Activated CD4-positive, alpha-beta T cell treated with anti-CD3 and anti-CD28 coated beads, Interleukin-2, Interleukin-6, amounts not matched to agents 100 ng/mL and 50 ng/mL, durations not matched to agents 16 hours and 8 hours (primary cell): ENCODE measurements at places on chromosomes 4 and X.

DNA sequence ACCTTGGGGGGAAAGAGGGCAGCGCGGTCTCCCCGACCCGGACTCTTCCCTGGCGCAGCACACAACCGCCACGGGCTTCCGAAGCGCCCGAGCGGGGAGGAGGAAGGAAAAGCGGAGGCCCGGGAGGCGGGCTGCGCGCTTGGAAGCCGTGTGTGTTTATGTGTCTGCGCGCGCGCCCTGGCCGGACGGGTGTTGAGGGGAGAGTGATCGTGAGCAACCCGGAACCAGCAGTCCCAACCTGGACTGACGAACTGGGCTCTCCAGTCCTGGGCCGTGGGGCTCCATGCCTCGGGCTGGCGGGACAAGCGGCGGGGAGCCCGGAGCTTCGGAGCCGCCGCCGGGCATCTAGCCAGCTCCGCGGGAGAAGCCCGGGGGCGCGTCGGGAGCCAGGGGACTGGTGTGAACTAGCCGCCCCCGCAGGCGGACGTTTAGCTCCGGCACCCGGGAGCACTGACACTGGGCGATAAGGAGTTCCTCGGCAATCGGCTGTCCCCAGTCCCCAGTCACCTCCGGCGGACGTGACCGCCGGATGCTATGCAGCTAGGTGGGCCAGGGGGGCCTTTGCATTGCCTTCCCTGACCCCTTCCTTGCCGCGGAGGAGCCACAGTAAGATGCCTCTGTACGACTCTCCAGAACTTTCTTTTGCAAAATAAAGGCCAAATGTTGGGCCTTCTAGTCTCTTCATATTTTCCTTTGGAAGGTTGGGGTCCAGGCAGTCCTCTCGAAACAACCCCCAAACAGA, 74.8 kb upstream of the BCOR start:
- peak; percentile 55 for DNase-seq

DNA sequence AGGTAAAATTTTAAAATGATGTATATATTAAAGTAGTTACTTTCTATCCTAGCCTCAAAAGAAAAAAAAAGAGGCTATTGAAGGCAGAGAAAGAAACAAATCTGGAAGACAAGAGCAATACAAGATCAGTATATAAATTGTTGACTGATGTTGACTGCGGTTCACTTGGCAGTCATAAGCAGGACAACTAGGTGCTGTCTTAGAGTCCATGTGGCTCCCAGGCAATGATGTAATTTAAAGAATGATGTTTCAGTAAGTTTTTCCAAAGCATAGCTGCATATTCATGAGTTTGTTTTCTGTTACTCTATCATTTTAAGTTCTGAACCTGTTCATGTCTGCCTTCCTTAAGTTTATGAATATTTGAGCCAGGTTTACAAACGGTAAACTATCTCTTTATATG, 630.2 kb downstream of the FAT4 start:
- DNase-seq, result no peak

- no peak for DNase-seq
These were observed 171.9 kb downstream of the TRAM1L1 start for GRCh38 chr4:116913451-116913850.

- DNase-seq, result no peak
These were observed 194.2 kb downstream of the RAPGEF2 start for GRCh38 chr4:159297091-159297490.

- DNase-seq, result no peak
These were observed 36.3 kb downstream of the ATRX start for GRCh38 chrX:77749695-77750094.

DNA sequence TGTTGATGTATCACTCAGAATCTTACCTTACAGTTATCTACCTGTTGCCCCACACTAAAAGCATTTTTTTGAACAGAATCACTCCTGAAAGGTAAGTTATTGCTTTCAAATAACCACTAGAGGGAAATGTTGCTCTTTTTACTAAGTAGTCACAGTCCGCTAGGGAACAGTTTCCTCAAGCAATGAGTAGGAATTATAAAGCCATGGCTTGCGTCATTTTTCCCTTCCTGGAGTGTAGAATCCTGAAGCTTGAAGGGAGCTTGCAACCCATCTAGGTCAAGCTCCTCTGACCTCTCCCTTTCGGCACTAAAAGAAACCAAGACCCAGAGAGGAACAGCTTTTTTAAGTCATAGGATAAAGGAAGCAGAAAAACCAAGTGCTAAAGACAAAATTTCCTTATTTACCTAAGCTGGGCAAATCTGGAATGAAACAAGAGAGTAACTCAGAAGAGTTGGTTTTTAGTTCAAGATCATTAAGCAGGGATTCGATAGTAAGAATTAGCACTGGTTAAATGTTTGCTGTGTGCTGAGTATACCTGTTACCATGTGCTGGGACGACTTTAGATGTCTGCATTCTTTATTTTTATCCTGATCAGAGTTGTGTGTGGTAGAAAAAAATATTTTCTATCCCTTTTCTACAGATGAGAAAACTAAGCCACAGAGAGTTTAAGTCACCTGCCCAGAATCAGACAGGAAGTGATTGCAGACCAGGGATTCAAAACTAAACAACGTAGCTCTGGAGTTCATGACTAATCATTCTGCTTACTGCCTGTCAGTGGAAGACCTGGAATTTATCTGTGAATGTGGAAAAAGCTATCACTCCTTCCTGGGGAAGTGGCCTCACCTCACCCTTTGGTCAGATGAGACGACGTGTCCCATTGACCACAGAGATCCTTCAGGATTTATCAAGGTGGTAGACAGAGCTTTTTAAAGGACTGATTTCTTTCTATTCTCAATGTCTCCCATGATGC, 631.5 kb downstream of the RAB28 start:
- peak; percentile 14 for DNase-seq

GRCh38 chr4:16011173-16011572, 48.2 kb upstream of the FGFBP2 start:
- no peak for DNase-seq

- no peak for DNase-seq
These were observed 31.0 kb downstream of the UNC5C start for GRCh38 chr4:95517576-95518345.

GRCh38 chr4:56790691-56791091, 30.8 kb downstream of the SPINK2 start:
- no peak for DNase-seq

- DNase-seq, result no peak
These were observed 25.9 kb downstream of the STPG2 start for GRCh38 chr4:98117363-98117762.

GRCh38 chr4:1807332-1807777, 14.3 kb downstream of the FGFR3 start:
- no peak for DNase-seq

DNA sequence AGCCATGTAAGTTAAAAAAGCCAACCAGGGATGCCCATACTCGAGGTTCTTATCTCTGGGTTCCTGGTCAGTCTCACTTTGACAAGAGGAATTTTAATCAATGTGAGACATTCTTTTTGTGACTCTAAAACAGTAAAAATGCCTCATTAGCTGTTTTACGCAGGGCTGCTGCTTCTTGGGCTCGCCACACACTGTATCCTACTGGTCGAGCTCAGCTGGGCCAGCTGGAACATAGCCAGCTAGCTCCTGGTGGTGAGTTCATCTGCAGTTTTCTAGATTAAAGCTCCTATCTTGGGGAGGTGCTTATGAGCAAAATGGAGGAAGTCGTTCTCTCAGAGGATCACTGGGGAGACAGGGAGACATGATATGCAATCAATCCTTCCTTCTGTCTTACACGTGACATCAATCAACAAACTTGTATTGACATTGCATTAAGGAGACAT, 55.9 kb upstream of the LEF1 start:
- no peak for DNase-seq

DNA sequence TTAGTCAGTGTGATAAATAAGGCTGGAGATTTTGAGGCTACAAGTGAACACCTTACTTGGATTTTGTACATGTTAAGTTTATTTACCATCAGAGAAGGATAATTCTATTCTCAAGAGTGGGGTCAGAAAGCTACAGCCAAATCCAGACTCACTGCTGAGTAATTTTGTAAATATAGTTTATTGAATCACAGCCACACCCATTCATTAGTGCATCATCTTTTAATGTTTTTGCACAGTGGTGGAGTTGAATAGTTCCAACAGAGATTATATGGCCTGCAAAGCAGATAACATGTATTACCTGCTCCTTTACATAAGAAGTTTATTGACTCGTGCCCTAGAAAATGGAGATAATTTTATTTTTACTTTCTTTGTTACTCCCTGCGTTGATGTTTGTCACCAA, 60.4 kb downstream of the PCDH18 start:
- DNase-seq, result no peak

DNA sequence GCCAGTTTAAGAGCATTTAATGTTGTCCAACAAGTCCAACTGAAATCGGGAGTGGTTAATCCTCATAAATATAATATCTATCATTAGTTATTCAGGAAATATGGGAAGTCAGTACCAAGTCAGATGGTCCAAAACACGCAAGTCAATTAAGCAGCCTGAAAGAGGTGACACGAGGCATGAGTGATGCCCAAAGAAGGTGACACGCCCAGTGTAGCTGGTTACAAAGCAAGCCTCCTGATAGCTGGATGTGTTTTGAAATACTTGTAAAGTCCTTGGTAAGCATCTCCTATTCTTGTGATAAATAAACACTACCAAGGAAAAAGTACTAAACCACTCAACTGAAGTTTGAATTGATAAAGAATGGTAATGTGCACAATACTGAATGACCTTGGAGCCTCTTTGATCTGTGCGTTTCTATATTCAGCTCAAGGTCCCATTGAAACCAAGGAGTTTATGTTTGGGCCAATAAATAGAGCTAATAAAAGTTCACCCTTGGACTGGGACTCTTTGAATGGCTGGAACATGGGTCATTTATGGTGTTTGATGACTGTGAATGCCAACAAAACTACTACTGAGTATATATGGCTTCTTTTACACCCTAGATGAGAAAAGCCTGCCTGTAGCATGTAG, 93.2 kb upstream of the KLF3 start:
- no peak for DNase-seq

- no peak for DNase-seq
These were observed 262.5 kb downstream of the FBXW7 start for GRCh38 chr4:152273343-152273742.

DNA sequence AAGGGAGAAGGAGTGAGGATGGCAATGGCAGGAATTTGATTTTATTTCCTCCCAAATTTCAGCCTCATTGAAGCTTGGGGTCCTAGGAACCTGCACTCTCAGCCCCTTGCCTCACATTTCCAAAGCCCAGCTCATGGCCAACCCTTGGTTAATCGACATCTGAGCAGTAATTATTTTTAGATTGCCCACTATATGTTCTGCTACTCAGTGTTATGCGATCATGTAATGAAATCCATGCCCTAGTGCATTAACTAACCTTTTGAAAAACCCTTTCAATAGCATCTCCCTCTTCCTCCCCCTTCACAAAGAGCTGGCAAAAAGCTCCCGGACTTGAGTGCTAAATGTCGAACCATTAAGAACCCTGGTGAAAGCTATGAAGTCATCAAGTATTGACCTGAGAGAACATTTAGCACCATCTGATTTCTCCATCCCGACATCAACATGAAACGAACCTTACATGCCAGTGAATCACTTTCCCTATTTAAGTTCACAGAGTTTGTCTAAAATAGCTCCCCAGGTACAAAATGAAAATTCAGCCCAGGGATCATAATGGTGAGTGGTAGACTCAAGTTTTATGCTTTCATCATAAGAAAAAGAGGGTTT, 59.2 kb upstream of the RPS6KA3 start:
- DNase-seq, result no peak

- DNase-seq, result no peak
These were observed 34.1 kb upstream of the GUCY1B1 start for GRCh38 chr4:155724731-155725130.

DNA sequence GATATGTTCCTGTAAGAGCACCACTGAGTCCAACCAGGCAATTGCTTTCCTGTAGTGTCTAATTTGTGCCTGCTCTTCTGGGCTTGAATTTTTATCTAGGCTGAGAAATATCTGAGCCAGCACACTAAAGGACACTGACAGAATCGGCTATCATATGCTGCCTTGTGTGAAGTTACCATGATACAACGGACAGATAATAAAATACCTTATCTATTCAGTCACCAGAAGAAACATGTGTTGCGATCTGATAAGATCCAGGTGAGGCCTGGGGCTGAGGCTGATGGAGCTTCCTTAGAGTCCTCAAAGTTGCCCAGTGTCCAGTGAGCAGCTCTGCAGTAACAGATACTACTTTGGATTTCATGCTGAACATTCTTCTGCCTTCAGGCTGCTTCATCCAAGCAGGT, 111.8 kb downstream of the ZNF518B start:
- DNase-seq, result no peak

DNA sequence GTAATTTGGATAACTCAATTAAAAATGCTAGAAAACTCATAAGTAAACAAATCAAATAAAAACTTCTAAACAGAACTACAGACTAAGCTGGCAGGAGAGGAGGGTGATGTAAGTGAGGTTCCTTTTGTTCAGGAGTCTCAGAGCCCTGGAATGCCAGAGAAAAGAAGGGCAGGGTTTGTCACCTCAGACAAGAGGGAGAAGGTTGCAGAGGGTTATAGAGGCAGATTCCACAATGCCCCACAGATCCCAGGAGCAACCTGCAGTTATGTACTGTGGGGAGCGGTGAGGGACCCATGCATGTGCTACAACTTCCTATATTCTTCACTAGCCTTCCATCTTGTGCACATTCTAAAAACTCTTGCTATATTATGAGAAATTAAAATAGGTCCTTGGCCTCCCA, 129.7 kb downstream of the CFAP299 start:
- no peak for DNase-seq

- DNase-seq, result no peak
These were observed 51.3 kb upstream of the NPNT start for GRCh38 chr4:105843941-105844340.

GRCh38 chrX:26915064-26915463, 548.1 kb downstream of the PPP4R3C start:
- no peak for DNase-seq

DNA sequence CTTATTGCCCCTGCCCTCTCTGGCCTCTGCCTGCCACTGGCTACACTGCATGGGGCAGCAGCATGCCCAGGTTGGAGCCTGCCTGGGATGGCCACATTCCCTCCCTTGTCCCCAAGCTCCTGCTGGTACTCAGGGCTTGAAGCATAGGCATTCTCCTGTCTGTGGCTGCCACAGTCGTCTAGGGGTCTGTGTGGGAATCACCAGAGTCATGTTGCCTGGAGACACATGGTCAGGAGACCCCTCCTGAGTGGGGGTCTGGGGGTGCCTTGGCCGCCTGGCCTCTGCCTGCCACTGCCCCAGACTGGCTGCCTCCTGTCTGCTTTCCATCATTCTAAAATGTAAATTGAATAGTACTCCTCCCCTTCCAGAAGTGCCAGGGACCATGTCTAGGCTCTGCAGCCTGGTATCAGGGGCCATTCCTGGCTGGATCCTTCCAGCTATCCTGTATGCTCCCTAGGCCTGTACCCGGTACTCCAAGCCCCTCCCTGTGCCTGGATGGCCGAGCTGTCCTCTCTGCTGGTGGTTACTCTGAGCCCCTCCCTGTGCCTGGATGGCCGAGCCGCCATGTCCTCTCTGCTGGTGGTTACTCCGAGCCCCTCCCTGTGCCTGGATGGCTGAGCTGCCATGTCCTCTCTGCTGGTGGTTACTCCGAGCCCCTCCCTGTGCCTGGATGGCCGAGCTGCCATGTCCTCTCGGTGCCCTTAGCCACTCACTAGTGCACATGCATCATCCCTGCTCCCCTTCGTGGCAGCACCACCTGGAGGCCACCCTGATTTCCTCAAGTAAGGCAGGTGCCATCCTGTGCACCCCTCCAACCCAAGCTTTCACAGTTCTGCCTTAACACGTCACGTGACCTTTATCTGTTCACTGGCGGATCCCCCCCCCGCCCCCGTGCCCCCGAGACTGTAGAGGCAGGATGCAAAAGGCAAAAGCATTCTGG, 5.5 kb upstream of the NKX1-1 start:
- DNase-seq, result no peak
